ENCODE measurements at places on chromosomes 11 and 22.

GRCh38 chr11:89504270-89504669 is 13.1 kb upstream of the NOX4 start:
- no peak for DNase-seq

- no peak for DNase-seq
These were observed 8.1 kb downstream of the IGSF9B start for GRCh38 chr11:133948711-133949110.

GRCh38 chr11:28296426-28296825 is 188.2 kb downstream of the METTL15 start:
- no peak for DNase-seq

GRCh38 chr11:33500861-33501479 is 199.7 kb downstream of the C11orf91 start:
- DNase-seq = no peak

GRCh38 chr11:43234881-43235280 is 76.9 kb upstream of the API5 start:
- DNase-seq = no peak

DNA sequence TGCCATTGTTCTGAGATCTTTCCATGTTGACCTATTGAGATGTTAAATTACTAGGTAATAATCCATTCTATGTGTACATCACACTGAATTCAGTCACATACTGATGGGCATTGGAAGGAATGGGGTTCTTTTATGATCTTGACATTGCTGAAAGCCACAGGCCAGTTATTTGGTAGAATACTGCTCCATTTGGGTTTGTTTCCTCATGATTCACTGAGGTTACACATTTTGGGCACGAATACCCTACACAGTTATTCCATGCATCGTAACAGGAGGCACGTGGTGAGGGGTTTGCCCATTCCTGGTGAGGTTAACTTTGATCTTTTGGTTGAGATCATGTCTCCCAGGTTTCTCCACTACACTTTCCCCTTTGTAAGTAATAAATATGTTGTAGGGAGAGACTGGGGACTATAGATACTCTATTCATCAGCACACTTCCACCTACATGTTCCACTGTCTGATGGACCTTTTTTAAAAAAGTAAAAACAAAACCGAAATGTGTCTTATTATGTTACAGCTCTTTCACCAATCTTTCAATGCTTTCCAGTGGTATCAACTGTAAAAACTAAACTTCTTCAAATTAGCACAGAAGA is 12.0 kb upstream of the FOLR1 start:
- DNase-seq = peak; percentile 13

GRCh38 chr22:35135165-35135564 is 69.2 kb downstream of the ISX start:
- no peak for DNase-seq

GRCh38 chr22:25542720-25543402 is 21.6 kb upstream of the GRK3 start:
- DNase-seq = no peak

DNA sequence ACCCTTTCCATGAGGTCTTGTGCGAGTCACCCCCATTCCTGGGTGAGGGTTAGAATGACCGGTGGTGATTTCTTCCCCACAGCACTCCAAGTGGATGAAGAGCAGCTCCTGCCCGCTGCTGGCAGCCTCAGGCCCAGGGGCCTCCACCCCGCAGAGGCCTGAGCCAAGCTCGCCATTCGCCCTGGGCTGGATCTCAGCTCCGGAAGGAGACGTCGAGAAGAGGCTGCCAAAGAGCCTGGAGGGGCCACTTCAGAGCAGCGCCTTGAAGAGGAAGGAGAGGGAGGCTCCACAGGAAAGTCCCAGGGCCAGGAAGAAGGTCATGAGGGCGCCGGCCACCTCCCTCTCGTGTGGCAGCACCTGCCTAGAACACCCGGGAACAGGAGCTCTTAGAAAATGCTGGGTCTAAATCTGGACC is 8.4 kb downstream of the SLC29A2 start:
- DNase-seq = no peak

DNA sequence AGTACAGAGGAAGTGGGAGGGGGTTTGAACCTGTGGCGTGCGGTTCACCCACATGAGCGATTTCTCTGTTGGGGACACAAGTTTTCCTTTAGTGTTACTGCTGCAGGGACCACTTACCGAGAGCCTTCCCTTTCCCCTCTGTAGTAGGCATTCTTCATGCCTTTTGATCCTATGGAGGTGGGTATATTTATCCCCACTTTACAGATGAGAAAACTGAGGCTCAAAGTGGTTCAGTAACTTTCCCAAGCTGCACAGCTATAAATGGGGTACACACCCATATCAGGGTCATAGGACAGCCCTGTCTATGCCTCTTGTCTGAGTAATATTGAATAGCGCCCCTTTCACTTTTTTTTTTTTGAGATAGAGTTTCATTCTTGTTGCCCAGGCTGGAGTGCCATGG is 3.3 kb upstream of the PHF21B start:
- DNase-seq = no peak

GRCh38 chr11:89168396-89168795 is 9.3 kb upstream of the TYR start:
- no peak for DNase-seq

- DNase-seq = no peak
These were observed 7.6 kb upstream of the GALR3 start for GRCh38 chr22:37815593-37815992.

DNA sequence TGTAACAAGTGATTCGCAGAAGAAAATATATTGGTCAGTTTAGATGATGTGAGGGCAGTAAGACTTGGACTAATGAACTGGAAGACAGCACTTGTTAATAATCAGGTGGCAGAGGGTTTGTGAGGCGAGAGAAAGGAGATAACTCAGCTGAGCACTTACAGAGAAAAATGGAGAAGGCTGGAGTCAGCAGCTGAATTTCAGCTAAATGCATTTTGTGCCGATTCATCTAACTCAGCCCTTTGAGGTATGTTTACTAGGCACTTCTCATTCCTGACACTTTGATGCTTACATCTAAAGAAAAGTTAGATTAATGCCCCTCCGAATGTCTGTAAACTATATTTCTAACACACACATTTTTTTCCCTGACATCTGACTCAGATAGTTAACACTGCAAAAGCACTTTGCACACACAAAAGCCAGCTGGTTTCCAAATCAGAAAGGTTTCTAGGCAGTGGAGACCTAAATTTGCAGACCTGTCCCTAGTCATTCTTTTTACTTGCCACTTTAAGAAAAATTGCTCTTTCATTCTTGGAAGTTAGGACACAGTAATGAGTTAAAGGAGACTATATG is 859.5 kb upstream of the CCDC90B start:
- no peak for DNase-seq

DNA sequence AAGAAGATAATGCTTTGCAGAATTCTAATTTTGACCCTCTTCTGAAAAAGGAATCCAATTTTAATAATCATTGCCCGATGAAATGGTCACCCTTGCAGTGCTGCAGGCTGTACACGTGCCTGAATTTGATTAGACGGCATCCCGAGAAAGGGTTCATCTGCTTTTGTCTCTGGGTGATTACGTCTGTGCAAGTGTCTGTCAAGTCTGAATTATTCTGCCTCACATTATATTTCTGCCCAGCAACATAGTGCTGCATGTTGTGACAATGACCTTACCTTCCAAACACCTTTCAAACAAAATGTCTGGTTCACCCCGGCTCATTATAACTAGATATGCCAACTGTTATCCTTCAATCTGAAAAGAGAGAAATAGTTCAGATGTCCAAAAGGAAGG is 164.1 kb downstream of the MAML2 start:
- no peak for DNase-seq

- no peak for DNase-seq
These were observed 26.1 kb upstream of the IRAG1 start for GRCh38 chr11:10719616-10720015.

GRCh38 chr11:10303558-10304363 is 1.1 kb upstream of the ADM start:
- DNase-seq = peak; percentile 69
